ENCODE measurements at places on chromosomes 6 and 20.

DNA sequence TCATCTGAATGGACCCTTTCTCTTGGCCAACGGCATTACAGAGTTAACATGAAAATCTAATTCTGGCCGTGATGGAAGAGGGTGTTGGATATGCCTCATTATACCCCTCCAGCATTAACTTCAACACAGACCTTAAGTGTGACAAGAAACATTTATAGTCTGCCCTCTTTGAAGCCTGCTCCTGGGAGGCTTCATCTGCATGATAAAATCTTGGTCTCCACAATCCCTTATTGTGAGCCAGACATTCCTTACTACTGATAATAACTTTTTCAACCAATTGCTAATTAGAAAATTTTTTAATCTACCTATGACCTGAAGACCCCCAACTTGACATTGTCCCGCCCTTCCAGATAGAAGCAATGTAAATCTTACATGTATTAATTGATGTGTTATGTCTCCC lies 9.3 kb upstream of the HBS1L start:
- no peak for DNase-seq

DNA sequence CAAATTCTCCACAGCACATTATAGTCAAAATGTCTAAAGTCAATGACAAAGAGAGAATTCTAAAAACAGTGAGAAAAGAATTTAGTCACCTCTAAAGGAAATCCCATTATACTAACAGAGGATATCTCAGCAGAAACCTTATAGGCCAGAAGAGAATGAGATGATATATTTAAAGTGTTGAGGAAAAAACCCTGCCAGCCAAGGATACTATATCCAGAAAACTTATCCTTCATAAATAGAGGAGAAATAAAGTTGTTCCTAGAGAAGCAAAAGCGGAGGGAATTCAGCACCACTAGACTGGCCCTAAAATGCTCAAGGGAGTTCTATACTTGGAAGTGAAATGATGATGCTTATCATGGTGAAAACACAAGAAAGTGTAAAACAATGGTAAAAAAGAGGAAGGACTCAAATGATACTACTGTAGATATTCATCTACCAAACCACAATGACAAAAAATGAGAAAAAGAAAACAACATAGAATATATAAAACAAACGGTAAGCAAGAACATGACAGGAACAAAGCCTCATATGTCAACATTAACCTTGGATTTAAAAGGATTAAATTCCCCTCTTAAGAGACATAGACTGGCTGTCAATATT lies 16.7 kb downstream of the GPRC6A start:
- no peak for DNase-seq

GRCh38 chr20:32004963-32005362 lies 5.3 kb upstream of the CCM2L start:
- peak; percentile 27 for DNase-seq

DNA sequence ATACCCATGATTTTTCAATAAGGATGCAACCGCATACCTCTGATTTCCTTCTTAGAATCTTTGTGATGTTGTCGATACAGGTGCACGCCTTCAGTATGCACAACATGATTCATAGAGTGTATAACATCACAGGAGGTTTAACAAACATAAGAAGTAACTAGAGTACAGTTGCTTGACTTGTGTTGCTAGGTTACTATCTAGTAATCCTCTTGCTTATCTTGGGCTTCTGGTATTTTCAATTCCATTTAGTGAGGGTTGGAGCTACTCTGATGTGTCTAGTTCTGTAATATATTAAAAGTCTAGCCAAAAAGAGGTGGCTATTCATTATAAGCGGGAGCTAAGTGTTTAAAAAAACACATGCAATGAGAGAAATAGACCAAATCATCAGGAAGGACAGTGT lies 85.5 kb upstream of the TENT5A start:
- no peak for DNase-seq

GRCh38 chr6:52571099-52571755 lies 5.6 kb downstream of the TRAM2 start:
- no peak for DNase-seq

GRCh38 chr20:10476319-10476724 lies 41.2 kb downstream of the SLX4IP start:
- DNase-seq, result no peak

DNA sequence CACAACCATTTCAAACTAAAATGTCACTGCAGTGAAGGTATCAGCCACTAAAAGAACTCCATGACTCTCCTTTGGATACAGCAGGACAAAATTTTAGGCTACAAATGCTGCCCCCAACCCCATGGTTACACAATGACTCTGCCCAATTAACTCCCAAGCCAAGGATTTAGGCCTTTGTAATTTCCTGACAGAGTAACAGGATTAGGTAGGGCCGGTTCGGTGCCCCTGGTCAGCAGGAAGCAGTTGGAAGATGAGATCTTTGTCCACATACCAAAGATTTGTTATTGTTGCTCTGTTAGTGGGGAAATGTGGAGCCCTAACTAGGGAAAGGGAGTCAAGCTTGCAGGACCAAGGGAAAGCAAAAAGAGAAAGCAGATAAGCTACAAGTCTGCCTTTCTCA lies 26.7 kb upstream of the RIPK1 start:
- no peak for DNase-seq

GRCh38 chr6:25944688-25945574 lies 14.4 kb upstream of the SLC17A2 start:
- DNase-seq, result no peak

GRCh38 chr20:41984031-41984430 lies 365.9 kb upstream of the CHD6 start:
- no peak for DNase-seq

DNA sequence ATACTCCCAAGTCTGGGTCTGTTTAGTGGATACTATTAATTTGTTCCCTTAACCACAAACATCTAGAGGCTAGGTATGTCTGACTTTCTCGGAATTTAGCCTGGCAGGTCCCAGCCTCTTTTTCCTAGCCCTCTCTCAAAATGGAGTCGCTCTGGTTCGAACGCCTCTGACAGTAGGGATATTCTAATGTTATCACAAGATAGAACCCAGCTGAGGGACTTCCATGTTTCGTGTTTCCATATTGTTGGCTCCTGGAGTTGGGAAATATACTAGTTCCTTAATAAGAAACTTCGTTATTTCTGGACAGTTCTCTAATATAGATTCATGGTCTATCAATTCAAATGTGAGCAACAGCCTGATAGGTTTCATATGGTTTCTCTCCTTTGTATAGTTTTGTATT lies 16.4 kb downstream of the CYB5R4 start:
- DNase-seq, result no peak

- no peak for DNase-seq
Observed at GRCh38 chr6:26243132-26243531, 121.9 kb upstream of the BTN3A2 start.

DNA sequence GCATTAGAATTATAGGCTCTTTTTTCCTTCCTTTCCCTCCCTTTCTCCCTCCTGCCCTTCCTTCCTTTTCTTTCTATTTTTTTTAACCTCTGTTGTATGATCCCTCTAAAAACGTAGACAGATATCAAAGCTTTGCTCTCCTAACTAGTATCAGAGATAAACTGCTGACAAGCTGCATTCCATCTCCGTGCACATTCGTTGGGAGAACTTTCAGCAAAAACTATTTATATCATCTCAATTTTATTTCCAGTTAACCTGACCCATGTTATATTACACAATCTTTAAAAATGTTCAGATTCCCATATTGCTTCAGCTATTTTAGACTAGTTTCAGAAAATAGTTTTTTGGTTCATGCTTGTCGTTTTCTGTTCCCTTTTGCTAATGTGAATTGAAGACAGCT lies 47.3 kb downstream of the RNF217 start:
- DNase-seq, result no peak

DNA sequence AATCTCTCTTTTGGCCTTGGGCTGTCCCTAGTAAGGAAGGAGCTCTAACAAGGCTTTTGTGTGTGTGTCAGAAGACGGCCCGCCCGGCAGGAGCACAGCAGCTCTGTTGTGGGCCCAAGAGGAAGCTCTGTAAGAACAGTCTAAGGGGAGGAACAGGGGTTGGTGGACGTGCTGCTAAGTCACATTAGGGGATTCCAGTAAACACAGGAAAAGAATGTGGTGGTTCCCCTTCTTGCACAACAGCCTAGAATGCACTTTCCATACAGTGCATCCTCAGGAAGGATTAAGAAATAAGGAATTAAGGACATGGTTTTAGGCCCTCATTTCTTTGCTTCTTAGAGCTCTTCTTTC lies 114.5 kb downstream of the RNF144B start:
- DNase-seq, result peak; percentile 72

DNA sequence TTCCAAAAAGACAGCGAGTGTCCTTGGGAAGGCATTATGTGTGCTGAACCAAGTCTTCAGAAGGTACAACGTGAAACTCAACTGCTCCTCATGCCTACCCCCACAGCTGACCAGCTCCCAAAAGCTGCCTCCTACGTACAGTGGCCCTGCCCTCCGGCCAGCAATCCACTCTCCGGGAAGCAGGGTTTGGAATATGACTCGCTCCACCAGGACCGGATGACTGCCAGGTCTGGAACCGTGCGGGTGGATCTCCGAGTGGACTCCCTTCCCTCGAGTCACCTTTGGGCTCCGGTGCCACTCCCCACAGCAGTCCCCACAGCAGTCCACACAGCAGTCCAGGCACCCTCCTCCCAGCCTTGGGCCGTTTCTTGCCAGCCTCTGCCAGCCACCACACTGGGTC lies 4.3 kb downstream of the ZBTB46 start:
- DNase-seq, result no peak

GRCh38 chr6:44470115-44470464 lies 82.6 kb downstream of the CDC5L start:
- DNase-seq, result no peak

DNA sequence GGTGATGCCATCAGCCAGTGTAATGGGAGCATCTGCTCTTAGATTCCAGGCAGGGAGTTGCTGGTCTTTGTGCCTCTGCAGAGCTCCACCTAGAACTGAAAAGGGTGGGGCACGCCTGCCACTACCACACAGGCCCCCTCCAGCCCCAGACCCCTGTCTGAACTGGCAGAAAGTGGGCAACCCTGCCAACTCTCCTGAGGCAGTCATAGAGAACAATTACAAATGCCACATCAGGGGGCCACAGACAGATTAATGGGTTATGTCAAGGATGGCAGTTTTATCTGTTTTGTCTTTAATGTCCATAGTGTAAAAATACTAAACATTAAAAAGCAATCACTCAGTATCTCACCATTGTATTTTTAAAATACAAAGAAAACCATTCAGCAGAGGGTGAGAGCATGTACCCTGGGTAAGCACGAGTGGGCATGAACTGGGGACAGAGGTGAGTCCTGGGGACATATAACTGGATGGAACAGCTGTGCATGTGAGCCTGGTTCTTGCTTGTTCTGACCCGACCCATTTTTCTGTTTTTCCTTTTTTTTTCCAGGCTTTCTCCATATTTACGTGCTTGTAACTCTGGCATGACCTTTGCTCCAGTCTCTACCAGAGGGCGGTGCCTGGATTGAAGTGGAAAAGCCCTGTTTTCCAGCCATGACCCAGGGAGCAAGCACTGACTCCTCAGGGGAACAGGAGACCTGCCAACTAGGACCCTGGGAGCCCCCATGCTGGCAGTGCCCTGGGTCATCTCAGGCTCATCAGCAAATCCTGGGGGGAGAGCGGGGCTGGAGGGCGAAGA lies 8.2 kb downstream of the TRAF3IP2 start:
- no peak for DNase-seq

- peak; percentile 97 for DNase-seq
Observed at GRCh38 chr6:107459283-107460082, at the start of gene PDSS2. TSS of gene PDSS2 (minus strand) at chr6:107459564. CDS start at chr6:107459285, 279 bp downstream.

- DNase-seq, result no peak
Observed at GRCh38 chr20:58752565-58752964, 60.0 kb downstream of the NPEPL1 start.

DNA sequence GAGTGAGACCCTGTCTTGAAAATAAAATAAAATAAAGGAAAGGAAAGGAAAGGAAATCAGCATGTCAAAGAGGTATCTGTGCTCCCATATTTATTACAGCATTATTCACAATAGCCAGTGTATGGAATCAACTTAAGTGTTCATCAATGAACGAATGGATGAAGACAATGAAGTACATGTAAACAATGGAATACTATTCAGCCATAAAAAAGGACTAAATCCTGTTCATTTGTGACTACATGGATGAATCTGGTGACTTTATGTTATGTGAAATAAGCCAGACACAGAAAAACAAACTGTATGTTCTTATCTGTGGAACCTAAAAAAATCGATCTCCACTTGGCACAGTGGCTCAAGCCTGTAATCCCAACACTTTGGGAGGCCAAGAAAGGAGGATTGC lies 28.0 kb upstream of the TOP1 start:
- no peak for DNase-seq

DNA sequence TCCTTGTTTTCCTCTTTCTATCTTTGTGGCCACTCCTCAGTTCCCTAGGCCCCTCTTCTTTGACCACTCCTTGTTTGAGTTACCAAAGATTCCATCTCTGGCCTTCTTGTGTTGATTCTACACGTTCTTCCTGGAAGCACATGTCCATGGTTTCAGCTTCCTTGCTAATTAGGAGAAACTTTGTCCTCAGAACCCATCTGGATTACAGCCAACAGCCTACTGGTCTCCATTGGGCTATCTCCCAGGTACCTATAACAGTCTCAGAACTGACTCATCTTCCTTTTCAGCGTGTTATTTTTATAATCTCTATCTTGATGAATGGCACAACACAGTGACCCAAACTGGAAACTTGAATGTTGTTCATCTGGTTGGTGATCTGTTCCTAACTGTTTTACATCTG lies 17.5 kb downstream of the PTPRA start:
- DNase-seq, result no peak

DNA sequence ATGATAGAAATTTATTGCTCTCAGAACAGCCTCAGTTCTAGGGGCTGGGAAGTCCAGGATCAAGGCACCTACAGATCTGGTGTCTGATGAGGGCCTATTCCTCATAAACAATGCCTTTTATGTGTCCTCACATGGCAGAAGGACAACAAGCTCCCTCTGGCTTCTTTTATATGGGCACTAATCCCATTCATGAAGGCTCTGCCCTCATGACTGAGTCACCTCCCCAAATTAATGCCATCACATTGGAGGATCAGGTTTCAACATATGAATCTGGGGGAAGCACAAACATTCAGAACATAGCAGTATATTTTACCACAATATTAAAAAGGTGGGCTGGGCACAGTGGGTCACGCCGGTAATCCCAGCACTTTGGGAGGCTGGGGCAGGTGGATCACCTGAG lies 58.5 kb upstream of the CCN6 start:
- no peak for DNase-seq

DNA sequence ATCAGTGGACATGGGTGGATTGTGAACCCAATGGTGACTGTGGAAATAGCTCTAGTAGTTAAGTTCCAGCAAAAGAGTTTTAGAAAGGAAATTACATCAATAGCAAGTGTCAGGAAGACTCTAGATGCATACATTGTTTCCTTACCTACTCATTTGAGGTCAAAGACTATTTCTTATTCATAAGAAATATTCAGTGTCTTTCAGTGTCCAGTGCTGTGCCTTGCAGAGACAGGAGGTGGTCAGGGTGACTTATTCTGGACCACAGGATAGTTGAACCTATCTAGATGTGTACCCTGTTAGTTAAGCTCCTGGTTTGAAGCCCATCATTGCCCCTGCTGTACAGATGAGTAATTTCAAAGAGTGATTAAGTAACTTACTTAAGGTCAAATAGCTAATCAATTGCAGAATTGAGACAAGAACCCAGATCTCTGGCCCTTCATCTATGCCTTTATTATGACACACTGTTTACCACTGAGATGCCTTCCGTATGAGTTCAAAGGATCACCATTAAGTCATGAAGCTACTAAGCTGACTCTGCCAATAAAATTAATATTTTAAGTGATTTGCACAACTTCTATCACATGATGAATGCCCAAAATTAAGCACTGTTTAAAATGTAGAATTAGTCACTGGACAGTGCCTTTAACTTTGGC lies 136.1 kb downstream of the PDSS2 start:
- DNase-seq, result no peak

Measured in Kasumi-1 (cell line).